Right renal cortex interstitium (tissue), 3 donors: ENCODE measurements at places on chromosomes 2 and 18. TPM values are rescaled to one million over a fixed set of nuclear protein-coding genes. Genes with fewer than 3 reads are reported as not detected.

DNA sequence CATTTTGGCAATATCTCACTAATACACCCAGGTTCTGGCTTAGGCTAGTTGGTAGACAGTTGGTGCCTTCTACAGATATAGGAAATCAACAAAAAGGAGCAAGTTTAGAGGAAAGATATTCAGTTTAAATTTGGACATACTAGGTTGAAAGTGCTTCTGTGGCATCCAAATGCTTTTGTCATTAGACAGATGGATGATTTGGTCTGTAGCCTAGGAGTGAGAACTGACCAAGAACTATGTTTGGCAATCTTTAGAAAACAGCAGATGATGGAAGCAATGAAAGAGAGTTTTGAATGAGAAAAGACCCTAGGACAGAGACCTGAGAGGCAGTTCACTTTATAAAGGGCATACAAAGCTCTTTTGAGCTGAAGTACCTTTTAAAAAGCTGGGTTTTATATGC is 201.3 kb upstream of the FSHR start:
- no peak for DNase-seq

DNA sequence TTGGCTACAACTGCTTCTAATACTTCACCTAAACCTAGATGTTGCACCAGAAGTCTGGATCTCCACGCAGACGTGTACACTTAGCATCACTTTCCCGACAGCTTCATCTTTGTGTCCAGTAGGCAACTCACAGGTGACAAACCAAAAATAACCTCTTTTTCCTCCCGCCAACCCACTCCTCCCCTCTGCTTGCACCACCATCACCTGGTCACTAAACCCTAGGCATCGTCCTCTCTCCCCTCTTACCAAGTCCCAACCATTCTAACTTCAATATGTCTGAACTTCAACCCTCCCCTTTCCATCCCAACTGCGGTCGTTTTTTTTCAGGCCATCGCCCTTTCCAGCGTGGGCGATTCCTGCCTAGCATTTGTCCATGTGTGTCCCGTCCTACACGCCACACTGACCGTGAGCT is 413 bp upstream of the CHMP3 start:
- DNase-seq = no peak

DNA sequence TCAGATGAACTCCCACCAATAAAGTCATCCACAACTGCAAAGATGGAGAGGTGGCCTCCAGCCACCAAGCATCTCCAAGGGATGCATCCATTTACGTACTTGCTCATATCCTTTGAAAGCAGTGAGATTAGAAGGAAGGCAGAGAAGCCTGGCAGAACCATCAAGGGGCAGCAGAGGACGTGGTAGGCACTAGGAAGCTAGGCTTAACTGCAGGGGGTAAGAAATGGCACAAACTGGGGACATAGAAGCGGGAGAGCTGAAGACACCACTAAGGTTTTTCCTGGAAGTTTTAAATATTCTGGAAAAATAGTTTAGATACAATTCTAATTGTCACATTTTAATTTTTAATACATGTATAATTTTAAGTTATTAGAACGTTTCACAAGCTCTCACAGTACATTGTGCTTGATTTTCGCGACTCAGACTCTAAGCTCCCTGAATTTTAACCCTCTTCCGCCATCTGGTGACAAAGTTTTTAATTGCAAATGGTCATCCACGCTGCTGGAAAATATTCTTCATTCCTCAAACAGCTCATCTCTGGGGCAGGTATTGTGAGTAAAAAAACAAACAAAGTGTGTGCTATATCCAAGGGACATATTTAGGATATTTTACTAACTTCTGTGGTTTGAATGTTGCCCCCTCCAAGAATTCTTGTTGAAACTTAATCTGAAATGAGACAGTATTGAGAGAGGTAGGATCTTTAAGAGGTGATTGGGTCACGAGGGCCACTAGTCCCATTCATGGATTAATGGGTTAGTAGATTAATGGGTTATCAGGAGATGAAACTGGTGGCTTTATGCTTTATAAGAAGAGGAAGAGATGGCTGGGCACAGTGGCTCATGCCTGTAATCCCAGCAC is 1.6 kb upstream of the PSTPIP2 start:
- no peak for DNase-seq

GRCh38 chr18:26103579-26103978 is 13.2 kb upstream of the SS18 start:
- DNase-seq = no peak

DNA sequence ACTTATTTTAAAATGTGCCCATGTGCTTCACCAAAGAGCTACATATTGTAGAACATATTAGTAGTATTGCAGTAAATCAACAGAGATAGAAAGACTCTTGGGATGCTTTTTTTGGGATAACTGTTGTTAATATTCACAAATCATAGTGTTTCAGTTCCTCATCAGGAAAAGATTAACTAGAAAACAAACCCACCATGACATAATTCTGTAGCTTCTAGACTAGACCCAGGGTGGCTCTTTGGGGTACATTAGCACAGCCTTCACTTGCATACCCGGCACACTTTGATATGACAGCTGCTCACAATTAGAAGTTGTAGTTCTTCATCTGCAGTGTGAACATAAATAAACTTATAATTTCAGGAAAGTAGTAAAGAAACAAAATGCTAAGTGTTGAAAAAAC is 154.2 kb downstream of the ATP9B start:
- DNase-seq = no peak

DNA sequence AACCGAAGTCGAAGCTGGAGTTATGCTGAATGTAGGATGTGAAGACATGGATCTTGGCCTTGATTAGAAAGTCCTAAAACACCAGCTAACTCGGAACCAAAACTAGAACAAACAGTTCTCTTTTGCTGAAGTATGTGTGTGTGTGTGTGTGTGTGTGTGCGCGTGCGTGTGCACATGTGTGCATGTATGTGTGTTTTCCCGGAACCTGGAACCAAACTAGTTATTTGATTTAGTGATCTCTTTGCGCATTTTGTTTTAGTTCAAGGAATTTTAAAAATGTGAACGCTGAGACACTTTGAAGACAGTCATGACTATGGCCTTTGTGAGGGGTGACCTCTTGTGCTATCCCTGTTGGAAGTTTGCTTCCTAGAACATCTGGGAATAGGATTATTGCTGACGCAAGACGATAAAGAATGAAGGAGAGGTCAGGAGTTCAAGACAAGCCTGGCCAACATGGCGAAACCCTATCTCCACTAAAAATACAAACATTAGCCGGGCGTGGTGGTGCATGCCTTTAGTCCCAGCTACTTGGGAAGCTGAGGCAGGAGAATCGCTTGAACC is 23.8 kb downstream of the FHL2 start:
- DNase-seq = no peak

The DES gene
- polyA plus RNA-seq = 7.4 TPM

DNA sequence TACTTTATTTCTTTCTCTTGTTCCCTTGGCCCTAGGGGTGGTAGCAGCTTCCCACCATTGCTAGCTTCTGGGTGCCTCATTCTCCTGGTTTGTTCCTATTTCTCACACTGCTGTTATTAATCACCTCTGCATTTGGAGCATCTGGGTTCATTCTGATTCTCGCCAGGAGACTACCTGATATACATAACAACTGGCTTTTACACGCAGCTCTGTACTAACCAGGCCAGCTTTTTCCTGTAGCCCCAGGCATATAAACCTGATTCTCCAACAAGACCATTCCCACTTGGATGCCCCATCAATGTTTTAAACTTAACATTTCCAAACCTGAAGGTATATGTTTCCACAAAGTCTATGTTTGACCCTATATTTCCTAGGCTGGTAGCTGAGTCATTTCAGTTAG is 403.9 kb upstream of the DCC start:
- no peak for DNase-seq

DNA sequence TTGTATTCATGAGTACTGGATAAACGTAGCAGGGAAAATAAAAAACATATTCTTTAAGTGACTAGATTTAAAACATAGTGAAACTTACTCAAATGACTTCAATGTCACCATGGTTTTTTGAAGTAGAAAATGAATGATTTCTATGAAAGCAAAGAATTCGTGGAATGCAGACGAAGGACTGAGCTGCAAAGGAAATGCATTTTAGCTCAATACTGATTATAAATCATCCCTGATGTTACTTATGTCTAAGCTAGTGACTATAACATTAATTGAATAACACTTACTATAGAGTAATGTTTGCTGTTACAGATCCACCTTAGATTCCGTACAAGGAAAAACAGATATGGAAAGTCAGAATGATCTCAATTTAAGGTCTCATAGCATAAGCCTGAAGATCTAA is 1257.7 kb upstream of the CDH2 start:
- DNase-seq = no peak

The NYAP2 gene
- polyA plus RNA-seq = not detected
